ENCODE measurements at places on chromosomes 16 and 17.
A peak's percentile ranks its signal among the peaks of the same experiment; 100 is the strongest.

DNA sequence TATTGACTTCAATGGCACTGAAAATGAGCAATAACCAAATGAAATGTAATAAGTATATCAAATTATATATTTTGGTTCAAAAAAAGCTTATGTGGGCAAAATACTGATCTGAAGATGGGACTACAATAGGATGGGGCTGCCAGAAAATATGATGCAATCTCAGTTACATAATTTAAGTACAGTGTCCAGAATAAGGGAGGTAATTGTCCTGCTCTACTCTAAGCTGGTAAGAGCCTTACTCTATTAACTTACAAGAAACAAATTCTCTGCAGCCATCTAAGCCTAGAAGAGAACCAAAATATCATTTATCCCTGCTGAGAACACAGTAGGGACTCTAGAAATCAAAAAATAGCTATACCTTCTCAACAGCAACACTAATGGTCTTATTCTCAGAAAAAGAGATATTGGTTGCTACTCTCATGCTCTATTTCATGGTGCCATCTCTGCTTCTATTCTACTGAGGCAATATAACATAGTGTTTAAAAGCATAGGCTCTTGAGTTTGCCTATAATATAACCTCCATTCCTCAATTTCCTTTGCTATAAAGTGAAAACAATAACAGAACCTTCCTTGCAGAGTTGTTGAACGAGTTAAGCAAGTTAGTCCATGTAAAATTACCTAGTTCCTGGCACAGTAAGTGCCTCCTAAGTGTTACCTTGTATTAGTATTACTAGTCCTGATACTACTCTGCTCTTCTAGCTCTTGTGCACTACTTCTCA is 19.9 kb downstream of the NQO1 start:
- no peak for DNase-seq

DNA sequence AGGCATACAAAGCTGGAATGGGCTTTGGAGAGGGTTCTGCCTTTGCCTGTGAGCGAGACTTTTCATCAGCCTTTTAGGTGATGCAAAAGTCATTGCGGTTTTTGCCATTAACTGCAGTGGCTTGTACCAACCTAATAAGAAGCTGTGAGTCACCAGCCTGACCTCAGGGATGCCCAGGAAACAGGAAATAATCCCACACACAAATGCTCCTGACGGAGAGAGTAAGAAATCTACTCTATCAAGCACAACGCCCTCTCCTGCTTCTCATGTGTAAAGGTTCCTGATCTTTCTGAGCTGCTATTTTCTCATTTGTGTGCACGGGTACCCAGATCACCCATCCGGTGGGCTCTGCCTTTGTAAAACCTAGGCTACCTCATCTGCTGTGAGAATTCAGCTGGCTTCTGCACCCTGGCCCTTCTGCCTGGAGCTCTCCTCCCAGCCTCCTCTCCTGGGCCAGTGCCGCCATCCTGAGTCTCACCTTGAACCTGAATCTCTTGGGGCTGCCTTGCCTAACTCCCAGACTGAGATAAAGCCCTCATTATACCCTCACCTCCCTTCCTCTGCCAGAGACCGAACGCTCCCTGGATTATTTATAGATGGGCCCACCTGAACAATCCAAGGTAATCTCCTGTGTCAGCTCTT is 299.7 kb downstream of the C16orf95 start:
- no peak for DNase-seq

GRCh38 chr16:77211880-77212740 is 12.9 kb downstream of the SYCE1L start:
- peak; percentile 71 for DNase-seq

DNA sequence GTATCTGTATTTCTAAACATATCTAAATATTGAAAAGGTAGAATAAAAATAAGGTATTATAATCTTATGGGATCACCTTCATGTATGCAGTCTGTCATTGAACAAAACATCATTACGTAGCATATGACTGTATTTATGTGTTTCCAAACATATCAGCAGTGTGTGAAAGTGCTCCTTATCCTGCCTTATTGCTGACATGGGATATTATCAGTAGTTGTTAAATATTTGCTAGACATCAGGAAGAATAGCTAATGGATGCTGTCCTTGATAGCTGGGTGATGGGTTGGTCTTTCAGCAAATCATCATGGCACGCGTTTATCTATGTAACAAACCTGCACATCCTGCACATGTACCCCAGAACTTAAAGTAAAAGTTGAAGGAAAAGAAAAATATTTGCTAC is 59.1 kb upstream of the FAM20A start:
- DNase-seq = no peak

GRCh38 chr17:45782889-45783592 is 1.1 kb upstream of the CRHR1 start:
- DNase-seq = peak; percentile 9

Data from T-helper 1 cell (primary cell).